ENCODE measurements at places on chromosomes 12 and 14.

DNA sequence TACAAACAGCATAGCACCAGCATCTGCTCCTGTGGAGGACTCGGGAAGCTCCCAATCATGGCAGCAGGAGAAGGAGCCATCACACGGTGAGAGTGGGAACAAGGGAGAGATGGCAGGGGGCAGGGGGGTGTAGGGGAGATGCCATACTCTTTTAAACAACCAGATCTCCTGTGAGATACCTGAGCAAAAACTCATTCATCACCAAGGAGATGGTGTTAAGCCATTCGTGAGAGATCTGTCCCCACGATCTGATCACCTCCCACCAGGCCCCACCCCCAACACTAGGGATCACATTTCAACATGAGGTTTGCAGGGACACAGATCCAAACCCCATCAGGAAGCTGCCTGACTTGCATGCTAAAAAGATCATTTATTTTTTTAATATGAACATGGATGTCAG lies 499.3 kb downstream of the TMEM132D start:
- DNase-seq, result no peak

GRCh38 chr14:85122690-85123089 lies 407.3 kb upstream of the FLRT2 start:
- no peak for DNase-seq

GRCh38 chr14:53310412-53310811 lies 157.3 kb upstream of the DDHD1 start:
- no peak for DNase-seq

DNA sequence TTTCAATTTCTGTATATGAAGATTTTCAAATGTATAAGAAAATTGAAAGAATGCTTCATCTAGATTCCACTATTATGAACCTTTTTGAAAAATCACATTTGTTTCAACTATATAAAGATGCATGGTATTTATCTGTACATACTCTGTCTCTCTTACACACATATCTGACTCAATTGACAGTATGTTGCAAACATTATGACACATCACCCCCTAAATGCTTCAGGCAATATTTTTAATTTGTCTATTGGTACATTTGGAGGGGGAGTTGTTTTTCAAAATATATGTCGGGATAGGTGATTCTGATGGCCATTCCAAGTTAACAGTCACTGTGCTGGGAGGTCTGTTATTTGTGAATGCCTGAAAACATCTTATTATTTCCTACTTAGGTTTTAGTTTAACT lies 14.4 kb downstream of the PCNX1 start:
- no peak for DNase-seq

- DNase-seq, result no peak
These were observed 263.9 kb upstream of the RGS6 start for GRCh38 chr14:71668186-71668912.

DNA sequence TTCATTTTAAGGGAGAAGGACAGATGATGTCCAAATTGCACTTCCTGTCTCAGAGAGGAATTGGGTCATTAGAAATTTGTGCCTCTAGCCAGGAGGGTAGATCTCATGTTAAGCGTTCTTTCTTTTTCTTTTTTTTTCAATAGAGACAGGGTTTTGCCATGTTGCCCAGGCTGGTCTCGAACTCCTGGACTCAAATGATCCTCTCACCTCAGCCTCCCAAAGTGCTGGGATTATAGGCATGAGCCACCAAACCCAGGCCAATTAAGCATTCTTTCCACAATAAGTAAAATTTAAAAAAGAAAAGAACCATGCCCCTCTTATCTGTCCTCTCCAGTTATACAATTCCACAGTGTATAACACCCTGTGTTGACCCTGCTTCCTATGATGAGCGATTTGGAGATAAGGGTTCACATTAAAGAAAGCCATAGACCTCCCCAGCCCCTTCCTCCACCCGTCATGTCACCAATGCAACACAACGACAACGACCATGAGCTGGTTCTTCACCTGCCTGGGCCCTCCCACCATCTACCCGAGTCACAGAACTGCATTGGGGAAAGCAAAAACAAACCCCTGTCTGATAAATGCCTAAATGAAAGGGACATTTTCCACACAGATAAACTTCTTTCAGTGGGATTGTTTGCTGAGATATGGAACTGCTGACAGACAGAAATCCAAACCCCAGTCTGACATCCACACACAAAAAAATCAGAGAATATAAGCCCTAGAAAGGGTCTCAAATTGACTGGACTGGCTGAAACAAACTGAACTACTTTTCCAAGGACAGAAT lies 37.3 kb downstream of the SSH1 start:
- DNase-seq, result no peak

DNA sequence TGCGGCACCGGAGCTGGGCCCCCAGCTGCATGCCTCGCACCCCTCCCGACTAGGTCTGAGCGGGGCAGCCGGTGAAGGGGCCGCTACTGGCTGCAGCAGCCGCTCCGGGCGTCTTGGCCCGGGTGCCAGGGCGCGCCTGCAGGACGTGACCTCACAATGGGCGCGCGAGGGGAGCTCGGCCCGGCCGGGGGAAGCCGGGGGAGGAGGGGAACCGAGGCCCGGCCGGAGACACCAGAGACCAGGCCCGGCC lies 353 bp downstream of the BAG5 start:
- no peak for DNase-seq

DNA sequence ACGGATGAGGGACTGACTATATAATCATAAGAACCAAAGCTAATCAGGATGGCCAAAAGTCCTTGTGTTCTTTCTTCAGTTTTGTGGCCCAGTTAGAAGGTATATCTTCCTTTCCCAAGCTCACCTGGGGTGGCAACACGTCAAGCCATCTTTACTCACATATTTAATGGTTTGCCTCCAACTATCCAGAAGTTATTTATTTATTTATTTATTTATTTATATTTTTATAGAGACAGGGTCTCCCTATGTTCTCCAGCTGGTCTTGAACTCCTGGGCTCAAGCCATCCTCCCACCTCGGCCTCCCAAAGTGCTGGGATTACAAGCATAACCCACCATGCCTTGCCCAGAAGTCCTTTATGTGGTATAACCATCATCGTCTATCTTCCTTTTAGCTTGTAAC lies 11.8 kb upstream of the SP7 start:
- no peak for DNase-seq

DNA sequence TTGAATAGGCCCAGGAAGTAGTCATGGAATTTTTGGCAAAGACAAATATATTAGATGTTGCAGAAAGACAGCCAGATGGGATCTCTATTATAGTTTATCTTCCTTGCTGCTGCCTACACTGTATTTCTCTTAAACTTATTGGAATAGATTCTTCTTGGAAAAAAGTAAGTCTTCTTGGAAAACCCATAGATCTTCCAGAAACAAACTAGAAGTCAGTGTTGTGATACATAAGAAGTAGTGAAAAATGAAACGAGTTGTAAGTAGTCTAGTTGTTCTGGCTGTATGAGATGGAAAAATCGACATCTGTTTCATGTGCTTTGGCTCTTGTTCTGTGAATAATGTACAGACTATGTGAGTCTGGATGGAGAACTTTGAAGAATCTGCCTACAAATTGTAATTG lies 29.0 kb downstream of the GLIPR1L2 start:
- no peak for DNase-seq

DNA sequence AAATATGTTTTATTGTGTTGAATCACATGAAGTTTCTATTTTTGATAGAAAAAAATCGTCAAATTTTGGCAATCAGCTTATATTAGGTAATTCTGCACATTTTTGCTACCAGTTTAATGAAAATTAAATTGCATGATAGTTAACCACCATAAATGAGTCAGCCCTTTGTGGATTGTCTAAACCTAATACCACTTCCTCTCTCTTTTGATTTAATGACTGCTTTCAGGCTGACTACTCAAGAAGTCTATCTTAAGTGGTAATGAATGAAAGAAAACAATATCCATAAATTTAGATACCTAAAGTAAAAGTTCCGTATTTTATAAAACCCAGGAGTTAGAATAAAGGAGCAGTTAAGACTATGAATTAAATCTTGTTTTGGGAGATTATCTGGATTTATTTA lies 450.5 kb downstream of the TMEM117 start:
- DNase-seq, result no peak

- no peak for DNase-seq
These were observed 1.6 kb upstream of the HOXC12 start for GRCh38 chr12:53952871-53953734.

GRCh38 chr12:4356041-4356327 lies 23.5 kb downstream of the FGF23 start:
- DNase-seq, result peak; percentile 86

GRCh38 chr12:3364226-3364625 lies 126.8 kb upstream of the PRMT8 start:
- no peak for DNase-seq

GRCh38 chr12:106305376-106305775 lies 2.8 kb downstream of the TCP11L2 start:
- no peak for DNase-seq

DNA sequence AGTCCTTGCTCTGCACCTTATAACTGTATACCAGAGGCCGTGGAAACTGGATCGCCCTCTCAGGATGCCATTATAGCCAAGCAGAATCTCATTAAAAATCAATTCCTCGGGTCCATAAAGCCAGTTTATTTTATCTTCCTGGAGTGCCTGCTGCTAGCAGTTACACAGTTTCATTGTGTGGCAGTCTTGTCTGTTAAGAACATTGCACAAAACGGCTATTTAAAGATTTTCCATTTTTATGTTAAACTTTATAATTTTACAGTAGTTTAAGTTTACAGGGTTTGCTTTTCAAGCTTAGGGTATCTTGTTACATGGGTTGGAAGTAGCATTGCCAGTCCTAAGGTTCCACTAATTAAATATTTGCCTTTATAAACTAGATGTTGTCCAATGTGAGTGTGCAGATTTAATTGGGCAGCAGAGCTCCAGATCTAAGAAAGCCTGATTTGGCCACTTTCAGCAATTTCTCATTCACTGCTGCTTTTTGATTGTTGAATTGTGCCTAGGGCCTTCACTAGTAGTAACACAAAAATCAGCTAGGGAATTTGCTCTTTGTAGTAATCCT lies 17.0 kb downstream of the TMEM30B start:
- DNase-seq, result no peak

- DNase-seq, result no peak
These were observed 151.4 kb downstream of the TMTC2 start for GRCh38 chr12:82838131-82838551.

DNA sequence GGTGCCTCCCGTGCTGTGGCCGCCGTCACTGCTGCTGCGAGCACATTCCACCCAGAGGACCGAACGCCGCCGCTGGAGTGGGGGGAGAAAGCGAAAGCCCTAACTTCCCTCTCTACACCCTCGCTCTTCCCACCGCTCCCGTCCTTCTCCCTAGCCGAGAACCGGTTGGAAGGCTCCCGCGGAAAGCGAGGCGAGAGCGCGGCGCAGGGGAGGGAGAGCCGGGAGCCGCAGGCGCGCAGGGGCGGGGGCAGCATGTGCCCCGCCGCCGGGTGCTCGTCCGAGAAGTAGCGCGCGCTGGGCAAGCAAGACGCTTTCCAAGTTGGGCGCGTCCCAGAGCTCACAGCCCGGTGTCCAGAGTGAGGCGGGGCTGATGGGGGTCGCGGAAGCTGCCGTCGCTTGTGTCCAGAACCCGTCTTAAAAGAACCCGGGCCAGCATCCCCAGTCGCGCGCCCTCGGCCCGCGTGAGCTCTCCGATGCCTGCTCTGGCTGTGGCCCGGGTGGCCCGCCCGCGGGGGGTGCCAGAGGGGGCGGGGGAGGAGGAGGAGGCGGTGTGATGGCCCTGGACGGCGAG lies at the start of gene TRHDE:
TSS of gene TRHDE (plus strand) at position 280 of the 571 bp plus-strand sequence. CDS start at position 554, 274 bp downstream.
- DNase-seq, result no peak

Data from activated CD8-positive, alpha-beta memory T cell treated with anti-CD3 and anti-CD28 coated beads, Interleukin-2, amount 50 U/mL, for 48 hours (primary cell).